ENCODE measurements at places on chromosomes 4 and X.
A peak's percentile ranks its signal among the peaks of the same experiment; 100 is the strongest.

DNA sequence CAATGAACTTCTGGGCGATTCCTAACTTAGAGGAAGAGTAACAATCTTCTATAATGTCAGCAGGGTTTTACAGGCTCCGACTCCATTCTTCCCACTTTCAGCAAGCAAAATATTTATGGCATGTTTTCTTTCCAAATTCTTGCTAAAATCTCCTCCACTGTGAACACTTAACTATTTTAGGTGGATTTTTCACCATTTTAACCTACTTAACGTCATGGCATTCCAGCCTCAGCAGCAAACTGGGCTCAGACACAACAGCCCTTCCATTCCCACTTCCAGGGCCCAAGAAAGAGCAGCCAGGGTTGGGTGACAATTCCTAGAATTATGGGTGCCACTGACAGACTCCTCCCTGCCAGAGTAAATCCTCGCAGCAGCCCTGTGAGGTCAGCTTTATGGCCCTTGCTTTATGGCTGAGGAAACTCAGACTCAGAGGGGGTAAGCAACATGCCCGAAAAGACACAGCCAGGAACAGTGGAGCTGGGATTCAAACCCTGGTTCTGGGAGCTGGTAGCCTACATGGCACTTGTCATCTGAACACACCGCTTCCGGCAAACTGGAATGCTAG, 112.8 kb upstream of the MAP3K15 start:
- DNase-seq = no peak

- no peak for DNase-seq
Measured at GRCh38 chr4:151035911-151036310, 20.8 kb upstream of the LRBA start.

DNA sequence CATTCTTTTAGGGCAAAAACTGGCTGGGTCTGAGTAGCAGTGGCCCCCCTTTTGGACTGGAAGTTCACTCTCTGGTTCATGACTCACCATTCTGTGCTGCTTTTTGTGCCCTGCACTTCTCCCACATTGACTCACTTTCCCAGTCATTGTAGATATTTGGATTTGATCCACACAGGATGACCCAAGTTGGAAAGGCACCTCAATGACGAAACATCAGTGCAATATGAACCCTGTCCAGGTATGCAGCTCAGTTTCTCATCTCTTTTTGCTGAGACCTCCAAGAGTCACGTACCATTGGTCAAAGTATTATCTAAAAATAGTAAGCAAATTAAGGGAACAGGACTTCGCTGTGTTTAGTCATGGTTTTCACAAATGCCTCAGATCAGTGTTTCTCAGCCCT, 92.7 kb downstream of the CBLL2 start:
- no peak for DNase-seq

DNA sequence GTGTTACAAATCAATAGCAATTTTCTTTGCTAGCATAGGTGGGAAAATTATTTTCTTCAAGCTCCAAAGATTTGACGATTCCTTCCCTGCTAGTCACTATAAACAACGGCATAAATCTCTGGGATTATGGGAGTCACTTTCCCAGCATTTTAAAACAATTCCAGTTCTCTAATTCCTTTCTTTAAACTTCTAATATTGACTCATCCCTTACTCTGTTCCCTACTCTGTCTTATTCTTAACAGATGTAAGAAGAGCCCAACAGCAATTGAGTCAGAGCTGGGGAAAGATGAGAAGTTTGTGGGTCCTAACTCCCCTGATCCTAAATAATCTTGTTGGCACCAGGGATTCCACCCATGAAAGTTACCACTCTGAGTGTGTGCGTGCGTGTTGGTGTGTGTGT, 47.4 kb upstream of the IL21 start:
- DNase-seq = no peak

DNA sequence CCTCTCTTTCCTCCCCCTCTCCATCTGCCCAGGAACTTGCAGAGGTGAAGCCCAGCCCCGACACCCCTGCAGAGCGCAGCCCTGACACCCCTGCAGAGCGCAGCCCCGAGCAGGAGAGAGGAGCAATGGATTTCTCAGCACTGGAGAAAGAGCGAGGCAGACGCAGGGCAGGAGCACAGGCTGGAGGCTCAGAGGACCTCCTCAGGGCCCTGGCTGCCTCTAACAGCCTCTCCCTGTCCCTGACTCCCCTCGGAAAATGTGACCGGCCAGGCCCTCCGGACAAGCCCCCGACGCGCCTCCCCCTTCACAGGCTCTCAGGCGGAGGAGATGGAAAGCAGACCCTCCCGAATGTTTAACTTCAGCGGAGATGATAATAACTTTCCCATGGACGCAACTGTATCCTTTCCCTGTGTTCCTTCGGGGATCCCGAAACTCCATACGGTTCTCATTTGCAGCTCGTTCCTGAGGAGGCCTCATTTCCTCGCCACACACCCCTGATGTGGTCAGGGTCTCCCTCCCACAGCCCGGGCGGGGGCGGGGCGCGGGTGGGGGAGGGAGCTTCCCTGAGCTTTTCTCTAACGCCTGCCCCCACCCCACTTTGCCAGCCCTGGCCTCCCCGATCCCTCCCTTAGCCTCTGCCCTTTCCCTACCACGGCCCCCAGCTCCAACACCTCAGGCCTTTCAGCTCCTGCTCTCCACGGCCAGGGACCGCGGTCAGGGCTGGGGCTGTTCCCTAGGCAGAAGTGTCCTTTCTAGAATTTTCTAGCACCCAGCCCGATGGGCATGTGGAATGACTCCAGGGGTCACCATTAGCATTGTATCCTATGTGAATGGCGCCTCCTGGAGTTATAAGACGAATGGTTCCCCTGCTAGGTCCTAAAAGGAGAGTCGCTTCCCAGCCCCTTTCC, 201.1 kb upstream of the BCOR start:
- peak; percentile 69 for DNase-seq

DNA sequence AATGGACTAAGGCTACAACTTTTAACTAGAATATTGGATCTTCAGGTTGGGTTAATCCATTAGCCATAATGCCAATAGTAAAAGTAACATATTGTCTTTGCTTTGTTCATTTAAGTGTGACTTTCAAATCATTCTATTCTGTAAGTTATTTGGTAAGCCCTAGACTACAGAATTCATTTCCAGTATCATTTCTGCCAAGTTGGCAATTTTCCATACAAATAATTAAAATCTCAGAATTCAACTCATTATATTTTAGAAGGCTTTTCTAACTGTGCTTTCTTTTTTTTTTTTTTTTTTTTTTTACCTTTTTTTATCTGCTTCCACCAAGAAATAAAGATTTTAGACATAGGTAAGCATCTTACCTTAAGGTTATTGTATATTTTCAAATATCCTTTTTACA, 173.4 kb downstream of the DCTD start:
- no peak for DNase-seq

DNA sequence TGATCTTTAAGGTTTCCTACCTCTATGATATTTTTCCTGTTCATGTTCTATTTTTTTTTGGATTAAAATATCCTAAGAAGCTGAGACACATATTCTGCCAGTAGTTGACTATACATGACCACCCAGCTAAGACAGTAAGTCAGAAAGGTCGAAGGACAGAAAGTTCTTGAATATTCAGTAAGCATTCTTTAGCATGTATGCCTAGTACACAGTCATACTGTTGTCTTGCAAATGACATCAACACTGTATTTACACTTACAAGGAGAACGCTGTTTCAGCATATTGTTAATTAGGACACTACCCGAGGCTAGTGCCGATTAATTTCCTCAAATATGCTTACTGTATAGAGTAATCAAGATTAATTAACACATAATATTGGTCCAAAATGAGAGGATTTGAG, 300.6 kb downstream of the STIM2 start:
- no peak for DNase-seq

DNA sequence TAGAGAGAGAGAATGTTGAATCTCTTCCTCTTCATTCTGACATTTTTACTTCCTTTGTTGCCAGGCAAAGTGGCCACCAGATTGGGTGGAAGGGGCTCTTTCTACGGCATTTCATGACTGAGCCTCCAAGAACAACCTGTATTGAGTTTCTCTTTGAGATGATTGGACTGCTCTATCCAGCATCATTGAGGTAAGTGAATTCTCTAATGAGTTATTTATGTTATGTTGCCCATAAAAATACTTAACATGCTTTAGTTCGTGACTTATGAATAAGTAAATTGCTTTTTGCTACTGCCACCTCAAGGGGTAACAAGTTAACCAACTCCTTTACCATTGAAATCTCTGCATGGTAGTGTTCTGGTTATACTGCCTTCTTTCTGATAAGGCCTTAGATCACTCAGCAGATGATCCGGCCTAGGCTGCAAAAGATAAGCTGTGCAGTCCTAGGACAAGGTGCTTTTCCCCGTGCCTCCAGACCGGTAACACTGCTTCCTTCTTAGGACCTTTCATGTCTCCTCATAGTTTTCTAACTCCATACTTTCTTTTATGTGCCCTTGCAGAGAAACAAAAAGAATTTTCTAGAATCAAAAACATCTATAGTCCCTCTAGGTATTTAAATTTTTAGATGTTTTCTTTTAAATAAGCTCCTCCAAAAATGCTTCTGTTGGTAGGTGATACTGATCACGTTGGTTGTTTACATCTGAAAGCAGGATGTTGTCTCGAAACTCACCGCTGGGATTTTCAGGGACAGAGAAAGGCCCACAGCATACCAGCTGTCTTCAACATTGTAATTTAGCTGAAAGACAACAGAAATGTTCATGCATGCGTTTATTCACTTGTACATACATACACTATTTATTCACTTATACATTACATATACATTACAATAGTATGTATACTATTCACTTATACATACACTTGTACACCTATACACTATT, 157.1 kb upstream of the RBPJ start:
- DNase-seq = no peak

DNA sequence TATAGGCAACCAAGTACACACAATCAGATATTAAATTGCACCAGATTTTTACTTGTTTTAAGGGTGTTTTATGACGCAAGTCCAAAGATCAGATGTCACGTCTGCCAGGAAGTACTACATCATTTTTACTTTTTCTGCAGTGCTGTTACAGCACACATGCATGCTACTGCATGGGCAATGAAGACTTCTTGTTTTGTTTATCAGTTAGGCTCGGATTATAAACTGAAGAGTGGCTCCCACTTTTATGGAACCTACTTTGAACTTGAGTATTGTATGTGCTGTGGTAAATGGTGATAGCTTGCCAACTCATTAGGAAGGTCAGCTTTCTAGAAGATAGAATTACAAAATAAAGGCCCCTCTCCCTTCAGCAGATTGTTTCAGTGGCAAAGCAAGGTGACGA, 131.6 kb downstream of the CEP135 start:
- no peak for DNase-seq

GRCh38 chr4:152385551-152385950, 150.3 kb downstream of the FBXW7 start:
- DNase-seq = no peak

DNA sequence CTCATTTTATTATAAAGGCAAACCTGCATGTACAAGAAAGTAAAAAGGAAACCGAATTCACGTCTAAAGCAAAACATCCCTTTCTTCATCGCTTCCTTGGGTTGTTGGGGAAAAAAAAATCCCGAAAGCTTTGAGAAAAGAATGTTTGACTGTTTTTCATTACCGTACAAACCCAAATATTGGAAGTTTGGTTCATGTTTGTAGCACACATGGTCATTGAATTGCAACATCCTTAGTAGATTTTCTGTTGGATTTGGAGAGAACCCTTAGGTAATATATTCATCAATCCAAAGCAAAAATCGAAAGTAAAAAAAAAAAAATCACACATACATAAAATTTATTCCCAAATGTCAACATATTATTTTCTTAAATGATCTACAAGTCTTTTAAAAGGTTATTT, 420.3 kb downstream of the MAPK10 start:
- no peak for DNase-seq

- DNase-seq = no peak
Measured at GRCh38 chrX:69027181-69028005, 137.9 kb downstream of the PJA1 start.

- DNase-seq = peak; percentile 63
Measured at GRCh38 chr4:52126966-52127365, 75.9 kb downstream of the SPATA18 start.

GRCh38 chrX:71872542-71873458, 37.8 kb upstream of the NHSL2 start:
- no peak for DNase-seq

DNA sequence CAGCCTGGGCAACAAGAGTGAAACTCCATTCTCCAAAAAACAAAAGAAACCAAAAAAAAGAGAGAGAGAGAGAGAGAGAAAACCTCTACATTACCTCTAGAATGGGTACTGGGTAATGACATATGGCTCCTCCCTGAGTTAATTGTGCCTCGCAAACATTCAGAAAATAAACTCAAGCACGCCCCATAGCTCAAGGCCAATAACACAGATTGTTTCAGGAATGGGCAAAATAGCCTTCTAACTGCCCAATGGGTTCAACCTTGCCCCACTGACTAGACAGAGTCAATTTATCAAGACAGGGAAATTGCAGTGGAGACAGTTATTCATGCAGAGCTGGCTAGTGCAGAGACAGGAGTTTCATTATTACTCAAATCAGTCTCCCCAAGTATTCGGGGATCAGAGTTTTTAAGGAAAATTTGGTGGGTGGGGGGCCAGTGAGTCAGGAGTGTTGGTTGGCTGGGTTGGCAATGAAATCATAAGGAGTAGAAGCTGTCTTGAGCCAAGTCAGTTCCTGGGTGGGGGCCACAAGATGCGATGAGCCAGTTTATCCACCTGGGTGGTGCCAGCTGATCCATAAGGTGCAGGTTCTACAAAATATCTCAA, 25.1 kb downstream of the NIPAL1 start:
- no peak for DNase-seq

- no peak for DNase-seq
Measured at GRCh38 chr4:142818476-142818875, 27.6 kb downstream of the INPP4B start.

DNA sequence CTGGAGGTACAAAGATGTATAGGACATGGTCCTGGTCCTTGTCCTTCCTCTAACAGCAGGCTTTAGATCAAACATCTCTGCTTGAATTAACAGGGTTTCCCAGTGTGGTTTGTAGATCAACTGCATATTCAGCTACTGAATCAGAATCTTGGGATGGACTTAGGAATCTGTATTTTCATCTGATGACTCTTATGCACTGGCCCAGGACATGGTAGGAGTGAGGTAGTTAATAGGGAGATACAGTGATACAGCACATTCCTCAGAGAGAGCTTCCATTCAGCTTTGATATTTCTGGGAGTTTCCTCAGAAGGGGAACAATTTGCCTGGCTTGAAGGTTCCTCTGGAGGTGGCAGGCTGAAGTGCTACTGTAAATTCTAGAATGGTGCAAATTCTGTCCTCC, 203.1 kb downstream of the LARP7 start:
- no peak for DNase-seq

DNA sequence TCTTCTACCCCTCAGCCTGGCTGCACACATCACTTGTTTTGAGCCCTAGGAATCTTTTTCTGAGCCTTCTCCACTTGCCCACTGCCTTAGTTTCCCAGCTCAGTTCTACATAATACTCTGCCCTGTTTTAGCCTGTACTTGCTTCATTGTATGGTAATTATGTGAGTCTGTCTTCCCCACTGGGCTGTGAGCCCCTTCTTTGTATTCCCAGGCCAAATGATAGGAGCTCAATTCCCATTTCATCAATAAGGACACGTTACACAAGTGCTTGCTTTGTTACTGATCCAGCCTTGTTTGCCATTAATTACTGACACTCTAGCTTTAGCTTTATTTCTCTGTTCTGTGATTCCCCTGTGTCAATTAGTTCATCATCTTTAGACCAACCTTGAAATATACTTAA, 28.1 kb downstream of the KIT start:
- DNase-seq = no peak
